ENCODE measurements at places on chromosomes 12 and 14. TPM values are rescaled to one million over a fixed set of nuclear protein-coding genes. Genes with fewer than 3 reads are reported as not detected.
A peak's percentile ranks its signal among the peaks of the same experiment; 100 is the strongest.

- peaks cover 12% of the 10 kb centered on the region for H3K4me1 ChIP-seq
- H3K27me3 ChIP-seq = no peaks in the 10 kb centered on the region
- H3K27ac ChIP-seq = no peak overlapping the region
- no peak for DNase-seq
These were observed 15.0 kb downstream of the RIN3 start for GRCh38 chr14:92528486-92529100.

GRCh38 chr14:53183056-53183455 is 29.9 kb upstream of the DDHD1 start:
- no peaks in the 10 kb centered on the region for H3K27me3 ChIP-seq
- no peak for DNase-seq
- no peak overlapping the region for H3K4me3 ChIP-seq
- H3K4me1 ChIP-seq = no peaks in the 10 kb centered on the region

GRCh38 chr14:104972301-104973134 is 5.7 kb downstream of the AHNAK2 start:
- H3K4me1 ChIP-seq = no peaks in the 10 kb centered on the region
- no peak overlapping the region for H3K4me3 ChIP-seq
- peaks cover 4% of the 10 kb centered on the region for H3K27me3 ChIP-seq

DNA sequence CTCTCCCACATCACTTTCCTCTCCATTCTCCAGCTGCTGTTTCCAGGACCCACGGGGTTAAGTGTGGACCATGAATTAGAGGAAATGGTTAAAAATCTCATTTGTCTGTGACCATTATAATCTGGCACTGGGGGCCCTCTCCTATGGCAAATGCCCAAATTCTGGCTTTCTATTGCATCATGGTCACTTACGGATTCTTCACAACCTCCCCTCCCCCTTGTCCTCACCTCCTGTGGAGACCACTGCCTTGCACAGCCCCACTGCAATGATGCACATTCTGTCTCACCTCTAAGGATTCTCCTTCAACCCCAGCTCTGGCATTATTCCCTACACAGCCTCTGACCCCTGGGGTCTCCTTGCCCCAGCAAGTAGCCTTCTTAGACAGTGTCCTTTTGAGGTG is 18.9 kb downstream of the BCAT1 start:
- H3K27ac ChIP-seq = no peak overlapping the region
- DNase-seq = no peak
- H3K4me1 ChIP-seq = no peaks in the 10 kb centered on the region
- no peaks in the 10 kb centered on the region for H3K36me3 ChIP-seq

Gene PTPRB
- total RNA-seq = 26.1 TPM

DNA sequence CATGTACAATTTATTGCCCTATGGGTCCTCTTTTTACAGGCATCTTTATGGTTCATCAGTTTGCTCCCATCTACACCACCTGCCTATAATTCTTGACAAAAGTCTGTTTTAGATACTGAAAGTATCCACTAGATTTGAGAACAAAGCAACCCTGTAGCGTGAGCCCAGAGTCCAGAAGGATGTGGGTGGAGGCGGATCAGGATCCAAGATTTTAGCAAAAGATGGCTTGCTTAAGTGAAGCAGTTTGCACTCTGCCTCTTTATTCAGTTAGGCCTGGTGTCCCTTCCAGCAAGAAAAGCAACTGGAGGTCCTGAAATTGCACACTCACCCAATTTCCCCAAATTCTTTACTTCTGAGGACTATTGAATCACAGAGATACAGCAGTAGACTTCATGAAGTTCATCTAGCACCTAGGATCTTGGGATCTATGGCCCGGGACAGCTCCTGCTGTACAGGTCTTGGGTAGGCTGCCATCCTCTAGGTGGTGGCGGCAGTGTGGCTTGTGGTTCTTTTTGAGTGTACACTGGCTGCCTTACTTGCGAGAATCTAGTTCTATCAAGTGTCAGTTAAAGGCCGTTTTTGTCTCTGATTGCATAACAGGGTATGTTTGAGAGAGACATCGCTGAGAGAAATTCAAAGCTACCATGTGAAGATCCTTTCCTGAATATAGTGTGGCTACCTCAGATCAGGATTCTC is 873.2 kb downstream of the NRXN3 start:
- DNase-seq = no peak
- H3K4me1 ChIP-seq = no peaks in the 10 kb centered on the region
- no peaks in the 10 kb centered on the region for H3K36me3 ChIP-seq
- no peak overlapping the region for H3K27ac ChIP-seq
- no peaks in the 10 kb centered on the region for H3K27me3 ChIP-seq
- H3K4me3 ChIP-seq = no peak overlapping the region

GRCh38 chr14:61515436-61516117 is 179.7 kb upstream of the HIF1A start:
- DNase-seq = no peak
- H3K4me3 ChIP-seq = no peak overlapping the region

GRCh38 chr12:126535971-126536370 is 1470.7 kb downstream of the AACS start:
- no peaks in the 10 kb centered on the region for H3K36me3 ChIP-seq
- no peaks in the 10 kb centered on the region for H3K27me3 ChIP-seq

GRCh38 chr12:62833634-62834033 is 101.3 kb downstream of the PPM1H start:
- no peak overlapping the region for H3K27ac ChIP-seq
- H3K4me1 ChIP-seq = no peaks in the 10 kb centered on the region
- H3K27me3 ChIP-seq = no peaks in the 10 kb centered on the region
- no peak overlapping the region for H3K4me3 ChIP-seq
- DNase-seq = no peak
- no peaks in the 10 kb centered on the region for H3K36me3 ChIP-seq

- H3K36me3 ChIP-seq = peaks cover 25% of the 10 kb centered on the region
- H3K4me1 ChIP-seq = no peaks in the 10 kb centered on the region
- no peak for DNase-seq
- H3K27me3 ChIP-seq = no peaks in the 10 kb centered on the region
- H3K27ac ChIP-seq = peak overlapping the region; percentile 61
- no peak overlapping the region for H3K4me3 ChIP-seq
These were observed 8.2 kb downstream of the TCP11L2 start for GRCh38 chr12:106310687-106311086.

DNA sequence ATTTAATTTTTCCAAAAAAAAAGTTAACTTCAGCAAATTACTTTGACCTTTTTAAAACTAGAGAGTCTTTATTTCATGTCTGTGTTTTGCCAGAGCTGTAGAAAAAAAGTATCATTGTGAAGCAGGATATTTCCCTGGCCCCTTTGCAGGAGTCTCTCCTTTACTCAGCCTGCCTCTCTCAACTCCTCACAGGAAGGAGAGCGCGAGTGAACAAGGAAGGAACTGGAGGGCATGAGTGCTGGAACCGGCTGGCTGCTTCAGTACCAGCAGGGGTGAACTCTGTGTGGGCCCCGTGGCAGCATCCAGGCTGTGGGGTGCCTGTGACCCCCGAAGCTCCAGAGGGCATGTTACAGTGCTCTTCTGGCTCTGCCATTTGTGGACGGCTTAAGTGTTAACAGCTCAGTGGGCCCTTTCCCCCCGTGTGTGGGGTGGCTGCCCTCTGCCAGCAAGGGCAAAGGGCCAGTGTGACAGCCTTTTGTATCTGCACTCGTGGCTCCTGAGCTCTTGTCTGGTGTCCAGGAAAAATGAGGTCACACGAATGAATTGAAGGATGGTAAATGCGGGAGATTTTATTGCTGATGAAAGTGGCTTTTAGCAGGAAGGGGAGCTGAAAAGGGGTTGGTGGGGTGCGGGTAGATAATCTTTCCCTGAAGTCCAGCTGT is 76.6 kb upstream of the KCNH3 start:
- DNase-seq = no peak
- no peaks in the 10 kb centered on the region for H3K36me3 ChIP-seq
- no peaks in the 10 kb centered on the region for H3K27me3 ChIP-seq
- H3K4me1 ChIP-seq = peaks cover 20% of the 10 kb centered on the region
- H3K27ac ChIP-seq = no peak overlapping the region
- no peak overlapping the region for H3K4me3 ChIP-seq

DNA sequence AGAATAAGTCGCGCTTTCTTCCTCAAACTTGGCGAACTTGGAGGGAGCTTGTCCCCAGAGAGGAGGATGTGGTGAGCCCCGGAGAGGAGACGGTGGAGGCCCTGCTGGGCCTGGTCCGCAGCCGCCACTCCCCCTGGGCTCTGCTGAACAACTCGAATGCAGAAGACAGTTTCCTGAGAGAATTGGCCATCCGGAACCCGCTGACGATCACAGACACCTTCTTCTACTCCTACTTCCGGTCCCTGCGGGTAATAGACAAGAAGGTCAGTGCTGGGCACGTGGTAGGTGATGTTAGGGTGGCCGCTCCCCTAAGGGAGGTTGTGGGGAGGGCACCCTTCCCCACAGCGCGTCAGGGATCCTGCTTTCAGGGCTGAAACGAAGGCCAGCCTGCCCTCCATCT is 1.6 kb downstream of the LRRC43 start:
- H3K27me3 ChIP-seq = no peaks in the 10 kb centered on the region
- H3K36me3 ChIP-seq = no peaks in the 10 kb centered on the region
- no peak overlapping the region for H3K27ac ChIP-seq
- no peak for DNase-seq
- H3K4me1 ChIP-seq = peaks cover 7% of the 10 kb centered on the region

DNA sequence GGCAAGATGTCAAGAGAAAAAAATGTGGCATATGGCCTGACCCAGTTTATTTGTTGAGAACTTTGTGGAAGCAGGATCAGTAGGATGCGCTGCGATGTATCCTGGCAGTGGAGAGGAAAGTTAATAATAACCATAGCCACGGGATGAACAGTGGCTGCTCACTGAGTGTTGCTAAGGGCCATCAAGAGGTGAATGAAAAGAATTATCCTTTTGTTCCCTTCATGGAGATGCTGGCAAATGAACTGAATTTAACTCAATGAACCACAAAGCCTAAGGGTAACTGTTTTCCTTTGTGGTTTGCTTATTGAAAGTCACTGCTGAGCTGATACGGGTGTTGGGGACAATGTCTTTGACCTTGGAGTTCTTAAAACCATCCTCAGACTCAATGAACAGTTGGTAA is 476.5 kb downstream of the APAF1 start:
- H3K27me3 ChIP-seq = no peaks in the 10 kb centered on the region
- H3K4me1 ChIP-seq = no peaks in the 10 kb centered on the region
- H3K4me3 ChIP-seq = no peak overlapping the region
- no peak overlapping the region for H3K27ac ChIP-seq
- no peak for DNase-seq
- no peaks in the 10 kb centered on the region for H3K36me3 ChIP-seq

DNA sequence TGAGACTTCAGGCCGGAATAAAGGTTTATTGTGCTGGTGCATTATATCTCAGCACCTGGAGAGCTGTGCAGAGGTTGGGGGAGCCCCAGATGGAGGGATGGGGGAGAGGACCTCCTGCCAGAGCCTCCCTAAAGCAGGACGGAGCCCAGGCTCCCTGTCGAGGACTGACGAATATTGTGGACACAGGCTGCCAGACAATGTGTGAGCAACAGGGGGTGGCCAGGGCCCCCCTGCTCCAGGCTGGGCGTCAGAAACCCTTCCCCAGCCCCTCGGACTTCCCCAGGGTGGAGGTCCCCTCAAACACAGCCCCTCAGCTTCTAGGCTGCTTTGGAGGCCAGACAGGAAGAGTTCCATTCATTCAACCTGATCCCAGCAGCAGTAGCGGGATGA is 8.0 kb downstream of the TMEM119 start:
- no peak overlapping the region for H3K4me3 ChIP-seq
- H3K36me3 ChIP-seq = no peaks in the 10 kb centered on the region
- H3K27ac ChIP-seq = no peak overlapping the region
- no peaks in the 10 kb centered on the region for H3K4me1 ChIP-seq
- DNase-seq = no peak

GRCh38 chr12:119100933-119101332 is 77.8 kb upstream of the HSPB8 start:
- H3K36me3 ChIP-seq = no peaks in the 10 kb centered on the region
- no peak overlapping the region for H3K4me3 ChIP-seq
- H3K27ac ChIP-seq = no peak overlapping the region
- H3K4me1 ChIP-seq = no peaks in the 10 kb centered on the region
- DNase-seq = no peak
- H3K27me3 ChIP-seq = no peaks in the 10 kb centered on the region

DNA sequence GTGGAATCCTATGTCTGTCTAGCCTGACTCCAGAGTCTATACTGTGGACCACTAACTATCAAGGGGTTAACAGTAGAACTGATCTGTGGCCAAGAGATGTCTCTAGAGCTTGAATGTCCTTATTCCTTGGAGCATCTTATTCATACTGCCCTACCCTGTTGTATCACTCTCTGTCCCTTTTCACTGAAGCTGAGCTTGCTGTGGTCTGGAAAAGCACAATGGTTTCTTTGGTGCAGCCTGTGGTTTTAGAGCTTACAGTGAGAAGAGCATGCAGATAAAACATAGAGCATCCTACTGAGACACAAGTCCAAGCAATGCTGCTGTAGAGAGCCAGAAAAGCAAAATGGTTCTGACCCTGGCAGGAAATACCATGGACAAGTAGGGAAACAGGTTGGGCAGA is 367.0 kb upstream of the ATP2B1 start:
- no peaks in the 10 kb centered on the region for H3K36me3 ChIP-seq
- no peaks in the 10 kb centered on the region for H3K4me1 ChIP-seq

DNA sequence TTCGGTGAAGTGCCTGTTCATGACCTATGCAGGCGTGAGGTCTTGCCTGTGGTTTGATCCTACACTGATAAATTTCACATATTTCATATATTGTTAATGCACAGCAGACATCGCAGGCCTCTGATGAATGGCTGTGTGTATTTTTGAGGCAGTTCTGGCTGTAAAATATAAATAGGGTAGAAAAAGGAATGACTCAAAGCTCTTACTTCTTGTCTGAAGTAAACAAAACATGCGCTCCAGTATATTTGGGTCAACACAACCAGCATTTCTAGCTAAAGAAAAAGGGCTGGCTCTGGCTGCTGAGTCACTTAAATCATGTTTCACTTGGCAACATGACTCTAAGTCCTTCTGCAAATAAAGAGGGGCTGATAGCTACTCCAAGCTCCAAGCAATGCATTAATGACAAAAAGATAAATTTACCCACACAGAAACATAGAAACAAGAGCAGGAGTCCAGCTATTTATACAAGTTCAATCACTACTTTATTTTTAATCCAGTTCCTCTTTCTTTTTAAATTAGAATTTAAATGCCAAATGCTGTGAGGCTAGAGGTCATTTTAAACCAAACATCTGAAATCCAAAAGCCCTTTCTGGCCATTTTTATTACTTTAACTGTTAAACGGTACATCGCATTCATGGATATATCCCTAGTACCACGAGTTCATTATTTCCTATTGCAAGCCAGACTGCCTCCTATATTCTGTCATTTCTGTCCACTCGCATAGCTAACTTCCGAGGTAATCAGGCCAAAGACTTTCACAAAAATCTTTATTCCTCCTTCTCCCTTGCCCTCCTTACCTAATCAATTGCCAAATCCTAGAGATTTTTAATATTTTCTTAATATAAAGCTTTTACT is 54.3 kb upstream of the TMCC3 start:
- no peaks in the 10 kb centered on the region for H3K4me1 ChIP-seq
- DNase-seq = no peak
- no peaks in the 10 kb centered on the region for H3K36me3 ChIP-seq
- no peak overlapping the region for H3K4me3 ChIP-seq
- no peaks in the 10 kb centered on the region for H3K27me3 ChIP-seq

GRCh38 chr12:106764220-106764619 is 10.3 kb upstream of the RIC8B start:
- H3K4me1 ChIP-seq = peaks cover 39% of the 10 kb centered on the region
- H3K27me3 ChIP-seq = no peaks in the 10 kb centered on the region
- no peak overlapping the region for H3K27ac ChIP-seq
- H3K36me3 ChIP-seq = no peaks in the 10 kb centered on the region
- DNase-seq = no peak

Measured in right atrium auricular region (tissue), 2 donors.